Thoracic aorta endothelial cell (primary cell): ENCODE measurements at places on chromosomes 4 and X. TPM values are rescaled to one million over a fixed set of nuclear protein-coding genes. Genes with fewer than 3 reads are reported as not detected.

Gene WDR17
- total RNA-seq: 0.65 and 0.93 TPM in 2 replicates

Gene SMIM10L2A
- total RNA-seq: 0.29 and 0.53 TPM in 2 replicates

Gene TCEAL5
- not detected in 2 replicates for total RNA-seq

Gene NAP1L2
- 2.0 and 2.4 TPM in 2 replicates for total RNA-seq
